A549 treated with GW870086 at 1 μM for 4 hours (cell line): ENCODE measurements at places on chromosomes 6 and 20. TPM values are rescaled to one million over a fixed set of nuclear protein-coding genes. Genes with fewer than 3 reads are reported as not detected.

The DNPH1 gene
- 79.1 to 97.6 TPM (median 96.2 TPM) in 5 replicates for total RNA-seq

The BTNL2 gene
- not detected in 5 replicates for total RNA-seq

The UNC5CL gene
- total RNA-seq: 0.34 to 1.1 TPM (median 0.60 TPM) in 5 replicates

The BMP6 gene
- 12.6 to 18.8 TPM (median 18.5 TPM) in 5 replicates for total RNA-seq

The ENPP4 gene
- total RNA-seq: 0.11 to 0.41 TPM (median 0.25 TPM) in 5 replicates

The SOX4 gene
- 6.5 to 11.3 TPM (median 9.5 TPM) in 5 replicates for total RNA-seq

The DEFB114 gene
- total RNA-seq: not detected in 5 replicates

The FAM217B gene
- 5.5 to 6.4 TPM (median 6.1 TPM) in 5 replicates for total RNA-seq

The TMEM74B gene
- total RNA-seq: 1.9 to 3.7 TPM (median 3.3 TPM) in 5 replicates

The PGK2 gene
- total RNA-seq: not detected in 5 replicates

The MATN4 gene
- 0.14 to 0.22 TPM (median 0.17 TPM) in 4 of 5 replicates, not detected in the other for total RNA-seq

The HTR1B gene
- total RNA-seq: 0.14 to 0.35 TPM (median 0.23 TPM) in 5 replicates

The SRSF6 gene
- 93.7 to 113 TPM (median 108 TPM) in 5 replicates for total RNA-seq

The RRAGD gene
- 3.7 to 5.2 TPM (median 4.4 TPM) in 5 replicates for total RNA-seq

The TFAP2A gene
- 10.8 to 16.7 TPM (median 11.9 TPM) in 5 replicates for total RNA-seq

The PEX7 gene
- 4.7 to 6.1 TPM (median 5.1 TPM) in 5 replicates for total RNA-seq

The C6orf15 gene
- not detected in 5 replicates for total RNA-seq

The TREM1 gene
- total RNA-seq: 0.22 to 0.48 TPM (median 0.32 TPM) in 4 of 5 replicates, not detected in the other

The MOXD1 gene
- total RNA-seq: 1.1 to 2.3 TPM (median 1.6 TPM) in 5 replicates

The ANGPT4 gene
- total RNA-seq: 0.06 to 0.07 TPM in 2 of 5 replicates, not detected in the others

The STMND1 gene
- not detected in 5 replicates for total RNA-seq

The LY6G6D gene
- total RNA-seq: not detected in 5 replicates

The RUNX2 gene
- total RNA-seq: 1.5 to 2.0 TPM (median 1.8 TPM) in 5 replicates

The SH3BGRL2 gene
- 0.25 to 0.41 TPM (median 0.34 TPM) in 5 replicates for total RNA-seq

The NFKBIL1 gene
- 10.4 to 11.2 TPM (median 11.1 TPM) in 5 replicates for total RNA-seq
